ENCODE measurements at places on chromosomes 2 and 18.

GRCh38 chr2:37842732-37843440 is 82.2 kb upstream of the RMDN2 start:
- peak; percentile 75 for DNase-seq

- no peak for DNase-seq
Measured at GRCh38 chr2:20549691-20550348, 101.1 kb downstream of the HS1BP3 start.

GRCh38 chr2:168642873-168643272 is 159.6 kb upstream of the NOSTRIN start:
- DNase-seq, result no peak

DNA sequence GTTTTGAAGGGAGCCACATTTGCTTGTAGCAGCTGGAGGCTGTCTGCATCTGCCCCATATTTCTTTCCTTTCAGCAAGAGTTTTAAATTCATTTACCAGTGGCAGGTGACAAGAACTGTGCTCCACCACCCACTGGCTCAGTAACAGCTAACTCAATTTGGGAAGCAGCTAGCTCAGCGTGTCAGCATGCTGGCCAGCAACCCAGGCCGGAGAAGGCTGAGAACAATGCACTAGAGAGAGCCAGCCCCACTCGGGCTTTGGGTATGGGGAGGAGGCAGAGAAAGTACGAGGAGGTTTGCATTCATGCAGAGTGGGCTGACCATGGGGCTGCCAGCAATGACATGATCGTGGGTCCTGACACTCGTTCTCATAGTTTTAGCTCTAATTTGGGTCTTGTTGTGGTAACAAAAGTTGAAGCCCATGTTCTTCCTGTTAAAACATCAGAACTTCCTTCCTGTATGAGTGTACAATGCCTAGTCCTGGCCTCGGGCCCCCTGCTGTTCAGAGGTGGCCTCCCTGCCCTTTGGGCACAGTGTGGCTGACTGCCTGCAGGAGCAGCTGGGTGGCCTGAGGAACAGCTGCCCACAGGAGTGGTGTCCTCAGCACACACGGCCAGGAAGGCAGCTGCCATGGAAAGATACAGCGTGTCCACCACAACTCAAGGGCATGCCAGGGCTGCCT is 23.0 kb downstream of the CDC42EP3 start:
- DNase-seq, result no peak

GRCh38 chr2:182426918-182427240 is at the start of gene PDE1A:
Gene PDE1A, minus strand, starts transcription at chr2:182427036.
- DNase-seq, result no peak

Data from brain (organoid and tissue), 16 donors.